ENCODE measurements at places on chromosomes 11 and 22. TPM values are rescaled to one million over a fixed set of nuclear protein-coding genes. Genes with fewer than 3 reads are reported as not detected.

- DNase-seq, result no peak
Observed at GRCh38 chr22:19290400-19291217, 910 bp downstream of the CLTCL1 start.

- DNase-seq, result no peak
Observed at GRCh38 chr11:3058753-3059664, 1.8 kb upstream of the CARS1 start.

DNA sequence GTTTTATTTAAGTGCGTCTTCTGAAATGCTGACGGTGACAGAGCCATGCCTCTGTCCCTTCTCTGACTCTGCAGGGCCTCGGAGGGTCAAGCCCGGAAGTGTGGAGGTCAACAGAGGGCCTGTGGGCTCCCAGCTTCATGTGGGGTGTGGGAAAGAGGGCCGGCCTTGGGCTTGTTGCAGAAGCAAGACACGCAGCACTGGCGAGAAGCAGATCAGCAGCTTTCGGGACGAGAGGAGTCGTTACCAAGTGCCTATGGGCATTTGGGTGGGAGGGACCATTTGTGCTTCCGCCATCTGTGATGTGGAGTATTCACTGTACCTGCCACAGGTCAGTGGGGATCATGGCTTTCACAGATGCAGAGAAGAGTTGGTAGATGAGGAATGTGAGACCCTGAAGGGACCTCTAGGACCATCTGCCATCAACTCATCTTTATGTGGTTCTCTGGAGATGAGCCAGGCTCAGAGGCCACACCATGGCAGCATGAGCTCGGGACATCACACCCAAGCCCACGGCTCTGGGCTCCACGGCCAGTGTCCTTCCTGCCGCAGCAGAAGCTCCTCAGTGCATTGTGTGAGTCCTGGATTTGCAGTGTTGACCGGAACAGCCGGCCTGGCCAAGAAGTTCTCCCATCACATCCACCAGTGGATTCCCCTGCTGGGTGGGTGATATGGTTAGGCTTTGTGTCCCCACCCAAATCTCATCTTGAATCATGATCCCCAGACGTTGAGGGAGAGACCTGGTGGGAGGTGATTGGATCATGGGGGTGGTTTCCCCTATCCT, 590.7 kb downstream of the TBC1D22A start:
- no peak for DNase-seq

The TSSK2 gene
- 0.25 TPM for polyA plus RNA-seq

GRCh38 chr11:65624931-65625627, 9.5 kb downstream of the PCNX3 start:
- no peak for DNase-seq

GRCh38 chr22:34324763-34325162, 404.5 kb upstream of the LARGE1 start:
- no peak for DNase-seq

DNA sequence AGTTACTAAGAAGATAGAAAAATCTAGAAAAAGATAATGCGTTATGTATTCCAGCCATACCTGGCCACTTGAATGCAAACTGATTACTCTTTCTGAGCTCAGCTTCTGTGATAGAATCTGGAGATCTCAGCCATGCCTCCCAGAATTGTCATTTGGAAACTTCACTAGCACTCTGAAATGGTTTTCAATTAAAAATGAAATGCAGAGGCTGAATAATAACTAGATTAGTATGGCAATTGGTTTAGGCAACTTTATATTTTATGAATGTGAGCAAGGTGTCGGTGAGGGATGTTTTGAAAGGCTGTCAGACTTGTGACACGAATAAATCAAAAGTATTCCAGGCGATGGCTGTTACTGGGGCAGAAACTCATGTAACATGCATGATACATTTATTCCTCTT, 128.8 kb upstream of the SORL1-AS1 start:
- DNase-seq, result no peak

DNA sequence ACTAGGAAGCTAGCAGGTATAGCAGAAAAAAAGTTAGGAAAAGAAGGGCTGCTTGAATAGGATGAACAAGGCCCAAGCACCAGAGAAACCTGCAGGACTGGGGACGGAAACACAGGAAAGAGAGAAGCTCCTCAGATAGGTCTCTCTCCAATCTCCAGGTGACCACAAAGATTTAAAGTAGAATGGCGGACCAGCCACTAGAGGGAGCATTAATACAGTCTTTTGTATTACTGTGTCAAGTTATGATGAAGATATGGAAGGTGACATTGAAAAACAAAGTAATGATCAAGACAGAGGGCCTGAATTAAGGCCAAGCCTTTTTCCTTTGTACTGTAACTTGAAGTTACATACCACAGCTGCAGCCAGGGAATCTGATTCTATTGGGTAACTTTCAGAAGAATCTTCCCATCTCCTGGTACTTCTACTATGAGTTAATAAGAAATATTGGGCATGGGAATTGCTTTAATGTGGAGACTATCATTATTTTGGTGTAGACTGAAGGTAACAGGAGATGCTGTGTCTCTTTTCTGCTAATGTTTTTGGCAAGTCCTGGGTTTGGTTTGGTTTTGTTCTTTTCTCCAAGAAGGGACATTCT, 33.8 kb downstream of the OR2AG2 start:
- DNase-seq, result no peak

- DNase-seq, result no peak
Observed at GRCh38 chr22:43745783-43746356, 66.2 kb downstream of the EFCAB6 start.

The DNHD1 gene
- 3.7 TPM for polyA plus RNA-seq

The FAM180B gene
- 0.10 TPM for polyA plus RNA-seq

DNA sequence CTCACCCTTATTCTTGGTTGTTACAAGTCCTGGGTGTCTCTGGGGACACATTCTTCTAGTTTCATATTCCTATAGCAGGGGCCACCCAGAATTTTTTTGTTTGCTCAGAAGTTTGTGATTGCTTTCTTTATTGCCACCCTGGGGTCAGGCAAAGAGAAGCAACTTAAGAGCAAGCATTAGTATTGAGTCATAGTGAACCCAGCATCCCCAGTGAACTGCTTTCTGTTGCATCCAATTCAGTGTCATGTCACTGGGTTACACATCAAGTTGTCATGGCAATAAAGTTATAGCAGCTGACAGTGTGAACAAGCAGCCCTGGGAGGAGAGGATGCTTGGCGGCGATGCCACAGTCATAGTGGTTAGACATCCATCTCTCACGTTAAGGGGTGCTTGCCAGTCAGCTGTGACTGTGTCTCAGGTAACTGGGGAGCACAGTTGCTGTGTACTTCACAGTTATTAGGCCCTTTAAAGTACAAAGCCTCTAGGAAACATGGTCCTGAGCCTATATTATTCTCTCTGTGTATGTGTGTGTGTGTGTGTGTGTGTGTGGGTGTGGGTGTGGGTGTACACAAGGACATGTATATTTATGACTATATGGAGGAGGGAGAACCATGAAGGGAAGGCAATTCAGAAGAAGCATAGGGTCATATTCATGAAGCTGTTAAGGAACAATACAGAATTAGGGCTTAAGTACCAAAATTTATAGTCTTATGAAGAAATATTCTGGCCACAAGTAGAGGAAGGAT, 52.5 kb downstream of the TRIM44 start:
- DNase-seq, result no peak

The MS4A2 gene
- polyA plus RNA-seq, result 1.3 TPM

DNA sequence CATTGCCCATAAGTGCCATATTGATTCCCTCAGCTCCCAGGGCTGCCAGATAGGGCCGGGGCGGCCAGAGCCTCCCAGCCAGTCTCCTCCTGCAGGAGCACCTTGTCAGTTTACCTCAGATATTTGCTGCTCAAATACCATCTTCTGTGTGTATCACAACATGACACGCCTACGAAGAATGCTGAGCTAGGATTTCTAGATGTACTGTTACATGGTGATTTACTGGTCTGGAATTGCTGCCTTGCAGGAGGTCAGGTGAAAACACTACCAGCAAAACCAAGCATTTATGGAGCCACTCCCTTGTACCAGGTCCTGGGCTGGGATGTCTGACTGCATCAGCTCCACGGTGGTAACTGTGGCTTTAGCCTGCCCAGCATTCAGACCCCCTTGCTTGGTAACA, 11.8 kb downstream of the MICAL3 start:
- no peak for DNase-seq

DNA sequence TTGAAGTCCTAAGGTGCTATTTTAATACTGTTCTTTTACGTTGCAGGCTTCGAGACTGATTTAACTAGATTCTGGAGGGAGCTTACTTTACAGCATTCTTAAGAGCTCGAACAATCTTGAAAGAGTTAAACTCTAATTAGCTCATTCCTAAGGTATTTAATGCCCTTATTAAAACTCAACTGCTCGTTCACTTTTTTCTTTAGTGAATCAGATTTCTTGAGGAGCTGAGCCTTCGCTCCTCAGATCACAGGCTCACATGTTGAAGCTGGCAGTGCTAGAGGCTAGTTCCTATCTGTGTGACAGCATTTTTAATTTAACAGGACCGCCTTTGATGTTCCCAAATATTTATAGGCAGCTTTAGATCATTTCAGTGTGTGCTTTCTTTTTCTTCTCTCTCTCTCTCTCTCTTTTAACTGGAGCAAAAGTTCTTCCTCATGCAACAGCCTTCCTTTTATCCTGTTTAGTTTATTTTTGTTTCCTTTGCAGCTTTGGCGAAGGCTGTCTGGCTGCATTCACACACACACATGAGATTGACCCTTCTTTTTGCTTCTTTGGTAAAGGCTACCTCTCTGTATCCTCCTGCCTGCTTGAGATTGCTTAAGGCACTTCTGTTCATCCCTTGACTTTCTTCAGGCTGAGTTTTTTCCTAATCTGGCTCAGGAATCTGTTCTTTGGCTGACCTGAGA, 21.0 kb downstream of the ZNRF3 start:
- DNase-seq, result peak; percentile 70

DNA sequence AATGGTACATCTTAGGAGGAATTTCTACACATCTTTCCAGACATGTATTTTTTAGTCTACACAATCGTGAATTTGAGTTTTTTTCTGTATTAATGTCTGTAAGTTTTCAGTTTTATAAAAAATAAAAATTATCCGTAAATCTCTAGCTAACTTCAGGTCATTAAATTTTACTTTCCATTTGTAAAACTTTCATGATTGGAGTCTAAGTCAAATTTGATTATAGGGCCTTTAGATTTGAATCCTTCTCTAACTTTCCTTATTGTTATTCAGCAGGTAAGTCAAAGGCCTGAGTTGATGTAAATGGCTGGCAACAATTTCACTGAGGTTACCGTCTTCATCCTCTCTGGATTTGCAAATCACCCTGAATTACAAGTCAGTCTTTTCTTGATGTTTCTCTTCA, at the start of gene OR8I2:
OR8I2 (plus strand) TSS at position 301 of the 400 bp plus-strand sequence; CDS start at position 301, 0 bp downstream.
- DNase-seq, result no peak

The CECR2 gene
- 0.51 TPM for polyA plus RNA-seq

The APIP gene
- 31.0 TPM for polyA plus RNA-seq

GRCh38 chr22:46571642-46572250, 34.3 kb upstream of the CELSR1 start:
- DNase-seq, result no peak
